NCI-H460 (cell line): ENCODE measurements at places on chromosomes 3 and 15. TPM values are rescaled to one million over a fixed set of nuclear protein-coding genes. Genes with fewer than 3 reads are reported as not detected.

- no peak for DNase-seq
These were observed 28.6 kb downstream of the EPHB1 start for GRCh38 chr3:134823679-134824078.

- DNase-seq, result no peak
These were observed 81.6 kb downstream of the PPCDC start for GRCh38 chr15:75104804-75105557.

ITIH1 gene
- total RNA-seq, result not detected in 2 replicates

DNA sequence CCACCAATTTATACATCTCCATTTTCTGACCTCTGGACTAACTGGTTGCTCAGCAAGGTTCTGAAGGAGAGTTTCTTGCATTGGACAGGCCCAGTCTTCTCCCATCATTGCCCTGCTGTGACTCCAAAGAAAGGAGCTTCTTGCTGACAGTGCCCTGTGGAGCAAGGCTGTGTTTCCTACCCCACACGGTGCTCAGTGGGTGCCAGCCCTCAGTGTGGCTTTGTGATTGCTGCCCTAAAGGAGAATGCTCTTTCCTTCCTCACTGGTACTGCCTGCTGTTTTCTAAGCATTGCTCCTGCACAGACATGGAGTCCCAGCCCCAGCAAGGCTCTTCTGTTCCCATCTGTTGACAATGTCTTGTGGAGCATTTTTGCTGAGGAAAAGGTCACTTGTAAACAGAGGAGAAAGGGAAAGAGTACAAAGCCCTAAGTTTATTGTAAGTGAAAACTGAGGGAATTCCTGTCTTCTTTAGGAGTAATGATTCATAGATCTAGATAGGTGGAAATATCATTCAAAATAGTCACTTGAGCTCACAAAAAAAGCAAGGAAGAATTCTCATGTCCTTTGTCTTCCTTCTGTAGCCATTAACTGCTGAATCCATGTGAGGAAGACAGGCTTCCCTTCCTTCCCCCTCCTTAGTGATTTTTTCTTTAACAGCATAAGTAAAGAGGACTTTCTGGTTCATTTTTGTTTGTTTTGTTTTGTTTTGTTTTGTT lies 62.9 kb downstream of the HMG20A start:
- no peak for DNase-seq

- DNase-seq, result no peak
These were observed 219.7 kb upstream of the SETMAR start for GRCh38 chr3:4083225-4084015.

DNA sequence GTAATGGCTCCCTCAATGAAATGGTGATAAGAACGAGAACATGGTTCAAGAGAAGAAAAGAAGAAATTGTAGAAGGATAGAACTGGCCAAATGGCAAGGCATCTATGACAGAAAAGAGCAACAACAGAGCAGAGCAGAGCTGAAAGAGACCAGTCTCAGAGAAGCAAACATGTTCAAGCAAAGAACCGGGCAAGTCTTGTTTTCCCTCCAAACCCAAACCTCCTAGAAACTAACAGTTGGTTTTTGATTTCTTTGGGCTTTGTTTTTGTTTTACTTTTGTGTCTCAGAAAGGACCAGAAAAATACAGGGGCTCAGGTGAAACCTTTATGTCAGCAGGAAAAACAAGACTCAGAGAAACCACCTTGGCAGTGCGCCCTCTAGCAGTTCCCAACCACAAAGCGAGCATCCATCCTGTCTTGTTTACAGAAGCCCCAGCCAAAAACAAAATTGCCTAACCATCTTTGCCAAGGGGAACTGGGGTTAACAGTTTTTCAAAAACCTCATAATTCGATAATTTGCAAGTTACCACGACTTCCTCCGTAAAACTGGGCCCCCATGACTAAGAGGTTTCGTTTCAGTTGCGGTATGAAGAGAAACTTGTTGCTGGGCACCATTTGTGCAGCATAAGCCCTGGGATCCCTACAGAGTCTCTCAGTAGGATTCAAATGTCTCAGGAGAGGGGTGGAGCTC lies 159.2 kb upstream of the SLC24A5 start:
- DNase-seq, result no peak

GRCh38 chr3:11377719-11378118 lies 105.5 kb downstream of the ATG7 start:
- DNase-seq, result no peak

DNA sequence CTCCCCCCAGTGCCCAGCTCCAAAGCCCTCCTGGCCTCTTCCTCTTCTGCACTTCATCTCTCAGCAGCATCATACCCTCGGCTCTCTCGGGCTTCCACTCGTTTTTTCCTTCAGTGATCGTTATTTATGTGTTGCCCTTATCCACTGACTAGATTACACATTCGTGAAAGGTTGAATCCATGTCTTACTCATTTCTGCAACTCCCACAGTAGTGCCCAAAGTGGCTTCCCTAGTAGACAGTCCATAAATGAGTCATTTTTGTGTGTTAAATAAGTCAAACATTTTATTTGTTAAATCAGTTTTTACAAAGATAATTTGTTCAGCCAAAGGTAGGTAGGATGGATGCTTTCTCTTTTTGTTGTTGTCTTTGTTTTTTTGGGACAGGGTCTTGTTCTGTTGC lies 87.4 kb downstream of the CRTC3 start:
- DNase-seq, result no peak

GRCh38 chr3:52319921-52320595 lies 3.9 kb downstream of the DNAH1 start:
- DNase-seq, result no peak

DNA sequence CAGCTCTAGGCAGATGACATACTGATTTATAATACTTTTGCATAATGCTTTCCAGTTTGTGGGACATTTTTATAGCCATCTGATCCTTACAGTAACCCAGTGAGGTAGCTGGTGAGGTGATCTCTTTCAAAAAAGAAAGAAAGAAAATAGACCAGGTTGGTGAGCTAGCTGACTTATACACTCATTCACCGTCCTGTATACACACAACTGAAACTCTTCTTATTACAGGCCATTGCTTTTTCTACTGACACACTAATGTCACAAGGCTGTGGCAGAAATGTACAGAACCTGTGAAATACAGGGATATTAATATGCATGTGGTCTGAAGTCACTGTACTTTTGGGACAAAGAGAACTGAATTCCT lies 150.2 kb upstream of the BHLHE40 start:
- DNase-seq, result peak; percentile 30

GRCh38 chr15:98506172-98506571 lies 142.2 kb upstream of the IGF1R start:
- DNase-seq, result no peak

- no peak for DNase-seq
These were observed 1219.2 kb downstream of the ZPLD1 start for GRCh38 chr3:103653996-103654395.

SPATA12 gene
- total RNA-seq, result 0.12 TPM in 1 of 2 replicates, not detected in the other

DNA sequence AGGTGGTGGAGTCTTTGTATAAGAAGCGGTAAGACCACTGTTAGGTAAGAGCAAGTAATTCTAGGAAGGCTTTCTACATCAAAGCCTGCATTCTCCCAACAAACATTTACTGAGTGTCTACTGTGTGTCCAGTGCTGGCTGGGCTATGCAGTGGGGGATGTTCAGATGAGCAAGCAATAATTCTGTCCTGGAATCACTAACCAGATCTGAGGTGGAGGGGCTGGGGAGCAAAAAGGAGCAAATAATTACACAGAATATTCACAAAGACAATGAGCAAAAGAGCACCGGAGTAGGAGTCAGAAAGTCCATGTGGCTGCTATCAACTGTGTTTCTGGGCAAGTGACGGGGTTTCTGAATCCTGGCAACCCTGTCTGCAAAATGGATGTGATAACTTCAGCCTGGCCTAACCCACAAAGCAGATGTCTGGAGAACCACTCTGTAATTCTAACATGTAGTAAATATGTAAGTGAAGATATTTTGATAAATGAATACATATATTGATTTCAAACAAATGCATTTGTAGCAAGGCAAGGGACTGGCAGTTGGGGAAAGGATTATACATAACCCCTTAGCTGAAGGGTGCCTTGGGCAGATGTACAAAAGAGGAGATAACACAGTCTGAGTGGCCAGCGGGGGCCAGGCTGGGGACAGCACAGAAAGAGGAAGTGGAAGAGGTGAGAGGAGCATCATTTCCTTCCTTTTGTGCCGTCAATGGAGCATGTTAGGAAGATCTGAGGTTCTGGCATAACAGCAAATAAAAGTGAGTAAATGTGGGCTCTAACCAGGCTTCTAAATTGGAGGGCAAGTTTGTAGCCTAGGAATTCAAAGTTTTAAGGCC lies 28.8 kb downstream of the CYP8B1 start:
- no peak for DNase-seq

DNA sequence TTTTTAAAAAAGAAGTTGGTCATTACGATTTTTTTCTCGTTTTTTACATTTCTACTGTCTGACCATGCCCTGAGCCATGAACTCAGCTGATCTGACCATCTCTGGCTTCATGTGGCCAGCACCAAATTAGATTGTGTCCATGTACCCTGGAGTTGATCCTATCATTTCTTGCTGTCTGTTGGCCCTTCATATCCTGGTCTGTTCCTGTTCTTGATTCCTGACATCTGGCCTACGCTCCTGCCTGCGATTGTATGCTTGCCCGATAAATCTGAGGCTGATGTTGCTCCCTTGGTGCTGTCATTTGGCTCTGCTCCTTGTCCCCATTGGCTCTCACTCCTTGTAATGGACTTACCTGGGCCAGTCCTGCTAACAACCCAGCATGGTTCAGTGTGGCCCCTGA lies 89.8 kb upstream of the IGSF10 start:
- no peak for DNase-seq

DNA sequence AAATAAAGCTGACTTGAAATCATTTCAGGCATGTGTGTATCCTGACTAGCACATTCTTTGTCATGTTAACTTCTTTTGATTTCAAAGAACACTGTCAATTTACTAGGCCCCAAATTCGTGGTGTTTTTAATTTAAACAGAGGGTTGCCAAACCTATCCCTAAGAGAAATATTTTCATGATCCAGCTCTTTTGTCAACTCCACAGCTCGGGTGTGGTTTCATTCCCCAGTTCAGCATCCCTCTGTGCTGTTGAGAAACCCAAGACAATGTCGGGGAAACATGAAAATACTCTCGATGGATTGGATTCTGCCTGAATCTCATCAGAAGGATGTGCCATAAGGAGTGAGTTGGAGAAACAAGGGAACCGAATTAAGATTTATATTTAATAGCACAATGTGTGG lies 84.4 kb upstream of the PHLDB2 start:
- DNase-seq, result no peak

DNA sequence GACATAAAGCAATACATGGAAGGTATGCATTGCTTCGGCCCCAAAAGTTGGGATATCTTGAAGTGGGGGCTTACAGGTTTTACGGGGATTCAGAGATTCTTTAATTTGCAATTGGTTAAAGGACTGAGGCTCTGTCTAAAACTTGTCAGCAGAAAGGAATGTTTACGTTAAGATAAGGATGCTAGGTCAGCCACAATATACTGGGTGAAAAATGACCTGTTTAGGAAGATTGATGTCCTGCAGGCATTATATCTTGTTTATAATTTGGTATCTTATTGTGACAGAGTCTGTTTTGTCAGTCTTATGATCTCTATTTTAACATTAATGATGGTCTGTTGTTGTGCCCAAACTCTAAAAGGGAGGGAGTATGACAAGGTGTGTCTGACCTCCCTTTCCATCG lies 15.3 kb upstream of the CCNDBP1 start:
- no peak for DNase-seq

GRCh38 chr3:198064420-198064819 lies 104.4 kb downstream of the LMLN start:
- DNase-seq, result no peak

SHF gene
- total RNA-seq, result 1.4 and 3.1 TPM in 2 replicates

DNA sequence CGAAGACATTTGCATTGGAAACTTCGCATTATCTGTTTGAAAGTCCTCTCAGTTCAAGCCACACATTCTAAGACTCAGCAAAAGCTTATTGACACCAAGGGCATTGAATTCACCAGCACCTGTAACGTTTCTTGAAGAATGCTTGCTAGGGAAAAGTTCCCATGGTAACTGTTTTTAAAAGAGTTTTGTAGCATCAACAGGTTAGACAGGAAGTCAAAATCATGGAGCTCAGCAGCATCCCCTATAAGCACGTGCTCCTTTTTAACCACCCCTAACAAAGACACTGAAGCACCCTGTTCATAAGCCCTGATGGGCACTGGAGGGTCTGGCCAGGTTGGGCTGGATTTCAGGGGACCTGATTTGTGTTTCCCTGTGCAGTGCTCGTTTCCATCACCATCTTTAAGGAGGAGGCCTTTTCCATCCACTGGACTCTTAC lies 229.7 kb upstream of the BHLHE40 start:
- DNase-seq, result no peak

DNA sequence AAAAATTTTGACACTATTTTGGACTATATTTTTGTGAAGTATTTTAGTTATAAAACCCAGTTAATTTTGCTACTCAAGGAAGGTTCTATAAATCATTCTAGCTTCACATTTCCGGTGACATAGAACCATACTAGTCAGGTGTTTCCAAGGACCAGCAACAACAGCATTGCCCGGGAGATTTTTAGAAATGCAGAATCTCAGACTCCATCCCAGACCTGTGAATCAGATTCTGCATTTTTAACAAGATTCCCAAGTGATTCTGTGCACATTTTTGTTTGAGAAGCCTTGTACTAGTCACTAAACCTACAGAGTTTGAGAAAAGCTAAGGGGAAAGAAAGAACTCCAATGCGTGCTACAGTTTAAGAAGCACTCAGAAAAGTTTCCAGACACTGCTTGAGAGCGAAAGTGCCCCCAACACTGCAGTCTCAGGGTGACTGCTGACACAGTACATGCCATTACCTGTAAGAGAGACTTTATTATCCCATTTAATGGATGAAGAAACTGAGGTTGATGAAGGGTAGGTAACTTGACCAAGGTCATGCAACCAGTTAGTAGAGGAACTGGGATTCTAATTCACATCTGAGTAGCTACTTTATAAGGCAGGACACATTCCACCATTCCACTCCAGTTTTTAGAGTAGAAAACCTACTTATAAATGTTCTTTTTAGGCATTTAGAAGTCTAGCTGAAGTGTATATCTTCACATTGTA lies 49.7 kb upstream of the USP3 start:
- DNase-seq, result no peak

ADAMTS17 gene
- total RNA-seq, result 0.03 and 0.15 TPM in 2 replicates

ARPIN gene
- total RNA-seq, result 4.1 and 5.2 TPM in 2 replicates

DNA sequence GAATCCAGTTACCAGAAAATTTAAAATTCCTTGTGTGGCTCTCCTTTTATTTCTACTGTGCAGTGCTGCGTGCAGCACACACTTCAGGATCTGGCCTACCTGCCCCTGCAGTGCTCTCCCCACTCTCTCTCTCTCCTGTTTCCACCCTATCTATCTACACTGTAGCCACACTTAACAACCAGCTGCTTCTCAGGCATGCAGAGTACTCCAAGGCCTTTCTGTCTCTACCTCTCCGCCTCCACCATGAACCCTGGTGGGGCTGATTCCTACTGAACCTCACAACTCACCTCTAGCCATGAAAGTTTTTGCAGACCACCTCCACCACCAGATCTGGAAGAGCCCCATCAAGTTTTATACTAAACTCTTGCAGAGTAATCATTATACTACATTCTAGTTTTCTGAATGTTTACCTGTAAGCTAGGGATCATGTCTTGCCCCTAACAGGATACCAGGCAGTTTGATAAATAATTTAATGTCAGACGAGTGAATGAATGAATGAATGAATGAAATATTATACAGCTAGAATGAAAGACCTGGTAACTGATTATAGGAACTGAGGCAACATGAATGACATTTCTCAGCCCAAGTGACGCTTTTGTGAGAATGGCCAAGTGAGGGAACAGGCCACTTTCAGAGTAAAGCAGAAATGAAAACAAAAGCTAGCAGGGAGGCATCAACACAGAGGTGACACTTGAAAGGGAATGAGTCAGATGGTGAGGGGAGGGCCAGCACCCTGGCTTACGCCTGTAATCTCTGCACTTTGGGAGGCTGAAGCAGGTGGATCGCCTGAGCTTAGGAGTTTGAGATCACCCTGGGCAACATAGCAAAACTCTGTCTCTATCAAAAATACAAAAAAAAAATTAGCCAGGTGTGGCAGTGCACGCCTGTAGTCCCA lies 363.5 kb downstream of the FOXP1 start:
- DNase-seq, result no peak

MME gene
- not detected in 2 replicates for total RNA-seq
